IMR-90 (cell line): ENCODE measurements at places on chromosomes 4 and X.

DNA sequence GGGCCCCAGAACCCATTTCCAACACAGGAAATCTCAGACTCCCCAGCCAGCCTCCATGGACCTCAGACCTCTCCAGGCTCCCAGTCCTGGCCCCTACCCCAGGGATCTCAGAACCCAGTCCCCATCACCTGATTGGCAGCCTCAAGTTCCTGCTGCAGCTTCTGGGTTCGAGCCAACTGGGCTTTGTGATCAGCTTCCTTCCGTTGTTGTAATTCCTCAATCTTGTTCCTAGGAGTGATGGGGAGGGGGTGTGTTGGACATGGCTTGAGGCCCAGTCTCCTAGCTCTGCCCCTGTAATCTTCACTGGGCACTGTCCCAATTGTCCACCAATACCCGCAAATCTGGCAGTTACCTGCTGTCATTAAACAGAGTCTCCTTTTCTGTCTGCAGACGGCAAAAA, 12.6 kb downstream of the GRIPAP1 start:
- DNase-seq, result no peak

- no peak for DNase-seq
These were observed 76.8 kb upstream of the MCF2 start for GRCh38 chrX:139784807-139785206.

DNA sequence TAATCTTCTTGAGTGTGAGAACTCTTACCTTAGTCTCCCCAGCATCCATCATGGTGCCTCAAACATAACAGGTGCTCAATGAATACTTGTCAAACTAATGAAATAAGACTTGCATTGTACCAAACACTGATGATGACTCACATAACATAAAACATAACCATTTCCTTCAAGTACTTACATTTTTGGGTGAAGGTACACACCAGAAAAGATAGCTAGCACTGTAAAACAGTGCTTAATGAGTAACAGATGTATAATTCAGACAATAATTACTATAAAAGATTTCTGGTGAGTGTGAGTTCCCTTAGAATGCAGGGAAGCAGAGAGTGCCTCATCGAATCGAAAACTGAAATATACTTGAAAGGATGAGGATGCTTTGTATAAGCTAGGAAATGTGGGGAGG, 70.1 kb upstream of the HCCS start:
- peak; percentile 7 for DNase-seq

- DNase-seq, result no peak
These were observed 26.3 kb upstream of the PPP2R2C start for GRCh38 chr4:6498511-6499237.

DNA sequence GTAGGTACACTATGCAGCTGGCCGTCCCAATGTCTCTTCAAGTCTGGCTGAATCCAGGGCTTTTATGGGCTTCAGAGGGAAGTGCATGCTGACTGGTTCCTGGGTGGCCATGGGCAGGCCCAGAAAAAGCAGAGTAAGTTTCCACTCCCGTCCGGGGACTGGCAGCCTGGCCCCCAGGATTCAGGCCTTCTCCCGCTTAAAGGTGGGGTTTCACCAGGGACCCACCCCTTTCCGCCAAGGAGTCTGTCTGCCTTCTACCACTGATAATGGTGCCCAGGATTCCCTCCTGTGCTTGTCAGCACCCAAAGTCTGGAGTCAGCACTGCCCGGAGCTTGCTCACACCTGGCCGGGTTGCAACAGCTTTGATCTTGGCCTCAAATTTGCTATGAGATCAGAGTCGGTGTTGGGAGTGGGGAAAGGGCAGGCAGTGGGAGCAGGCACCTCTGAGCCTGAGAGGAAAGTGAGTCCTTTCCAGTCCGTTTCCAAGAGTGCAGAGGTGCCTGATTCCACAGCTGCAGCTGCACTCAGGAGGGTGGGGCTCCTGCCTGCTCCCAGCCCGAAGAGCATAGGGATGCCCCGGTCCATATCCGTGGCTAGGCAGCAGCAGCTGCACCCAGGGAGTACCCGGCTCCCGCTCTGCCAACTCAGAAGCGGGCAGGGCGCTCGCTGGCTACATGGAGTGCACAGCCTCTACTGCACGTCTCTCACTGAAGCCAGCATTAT, 1344.3 kb upstream of the ADGRL3 start:
- DNase-seq, result no peak
